ENCODE measurements at places on chromosomes 13 and 19. TPM values are rescaled to one million over a fixed set of nuclear protein-coding genes. Genes with fewer than 3 reads are reported as not detected.

Gene TYROBP
- total RNA-seq = not detected

Gene ADM5
- total RNA-seq = 6.0 TPM

Gene ZNF578
- total RNA-seq = not detected

Gene GIPC1
- total RNA-seq = 137 TPM

Gene MLNR
- 0.63 TPM for total RNA-seq

Gene NOTCH3
- 20.8 TPM for total RNA-seq

Gene IPO5
- total RNA-seq = 77.4 TPM
